ENCODE measurements at places on chromosomes 7 and 10.
A peak's percentile ranks its signal among the peaks of the same experiment; 100 is the strongest.

GRCh38 chr7:20424500-20424899 is 93.8 kb downstream of the ITGB8 start:
- DNase-seq: no peak

GRCh38 chr7:95925971-95926370 is 153.6 kb downstream of the DYNC1I1 start:
- DNase-seq: no peak

- DNase-seq: no peak
Observed at GRCh38 chr7:90584378-90584777, 11.7 kb upstream of the CDK14 start.

- DNase-seq: no peak
Observed at GRCh38 chr7:66418537-66418936, 210.1 kb upstream of the KCTD7 start.

- no peak for DNase-seq
Observed at GRCh38 chr7:148664324-148664723, 34.4 kb upstream of the CUL1 start.

- no peak for DNase-seq
Observed at GRCh38 chr10:60778971-60779796, 906 bp downstream of the CDK1 start.

DNA sequence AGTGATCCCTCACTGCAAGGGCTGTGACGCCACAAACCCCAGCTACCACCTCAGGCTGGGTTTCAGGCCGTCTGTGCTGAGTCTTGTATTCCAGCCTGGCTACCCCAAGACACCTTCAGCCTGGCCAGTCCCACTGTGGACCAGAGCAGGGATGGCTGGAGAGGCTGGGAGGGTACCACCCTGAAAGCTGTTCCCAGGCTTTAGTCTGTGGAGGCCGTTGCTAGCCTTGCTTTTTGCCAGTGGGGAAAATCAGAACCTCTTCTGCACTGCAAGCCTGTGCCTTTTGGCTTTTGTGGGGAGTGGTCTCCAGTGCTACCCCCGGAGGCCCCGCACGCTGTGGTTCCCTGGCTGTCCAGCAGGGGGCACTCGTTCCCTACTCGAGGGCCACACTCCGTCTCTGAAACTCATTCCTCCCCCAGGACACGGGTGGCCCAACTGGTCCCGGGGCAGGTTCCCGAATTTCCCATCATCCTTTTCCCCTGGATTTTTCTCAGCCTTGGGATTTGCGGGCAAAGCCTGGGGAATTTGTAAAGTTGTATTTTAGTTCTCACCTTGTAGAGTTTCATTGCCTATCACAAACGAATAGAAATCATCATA is 128.4 kb upstream of the BTBD16 start:
- DNase-seq: no peak

DNA sequence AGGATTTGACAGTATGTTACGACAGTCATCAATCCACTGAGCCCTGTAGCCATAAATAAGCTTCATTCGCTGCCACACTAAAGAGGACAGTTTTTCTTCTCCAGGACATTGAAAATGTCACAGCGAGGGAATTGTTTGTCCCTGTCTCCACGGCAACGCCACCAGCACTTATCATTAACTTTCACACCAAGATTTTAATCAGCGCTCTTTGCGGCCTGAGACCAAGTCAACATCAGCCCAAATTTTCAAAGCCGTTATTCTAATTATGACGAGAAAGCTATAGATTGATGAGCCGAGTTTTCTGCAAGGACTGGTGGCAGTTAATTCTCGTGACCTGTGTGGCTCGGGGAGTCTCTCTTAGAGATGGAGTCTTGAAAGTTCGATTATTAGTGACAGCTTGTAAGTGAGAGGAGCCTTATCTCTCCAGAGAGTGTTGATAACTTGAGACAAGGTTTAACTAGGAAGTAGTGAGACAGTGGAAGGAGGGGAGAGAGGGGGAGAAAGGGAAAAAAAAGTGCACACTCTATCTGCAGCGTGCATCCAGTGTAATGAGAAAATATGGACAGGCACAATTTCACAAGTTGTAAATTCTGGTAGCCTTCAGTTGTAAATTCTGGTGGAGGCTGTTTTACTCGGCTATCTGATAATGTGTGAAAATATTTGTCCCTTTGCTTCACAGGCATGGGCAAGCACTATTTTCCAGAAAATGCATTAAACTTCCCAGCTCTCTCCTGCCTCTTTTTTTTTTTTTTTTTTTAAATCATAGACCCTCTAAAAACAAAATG is 473.3 kb downstream of the LRMDA start:
- peak; percentile 44 for DNase-seq

GRCh38 chr7:75900617-75901315 is 14.2 kb upstream of the POR start:
- DNase-seq: no peak

- DNase-seq: no peak
Observed at GRCh38 chr7:94973844-94974243, 66.5 kb downstream of the PPP1R9A start.

GRCh38 chr10:73647211-73647874 is 6.1 kb upstream of the MYOZ1 start:
- DNase-seq: no peak

DNA sequence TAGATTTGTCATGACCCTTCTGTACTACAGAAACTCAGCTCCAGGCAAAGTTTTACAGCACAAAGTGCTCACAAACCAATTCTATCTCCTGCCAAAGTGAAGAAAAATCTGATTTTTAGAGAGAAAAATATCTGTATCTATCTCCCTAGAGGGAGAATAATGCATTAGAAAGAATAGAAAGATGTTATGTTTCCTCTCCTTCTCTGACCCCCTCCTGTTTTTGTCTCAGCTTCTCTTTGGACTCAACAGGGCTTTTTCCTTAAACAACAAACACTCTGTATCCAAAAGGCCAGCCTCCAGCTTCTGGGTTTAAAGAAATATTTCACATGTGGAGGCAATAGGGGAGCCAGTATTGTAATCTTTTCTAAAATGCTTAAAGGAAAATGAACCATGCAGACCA is 627.4 kb downstream of the REEP3 start:
- no peak for DNase-seq

DNA sequence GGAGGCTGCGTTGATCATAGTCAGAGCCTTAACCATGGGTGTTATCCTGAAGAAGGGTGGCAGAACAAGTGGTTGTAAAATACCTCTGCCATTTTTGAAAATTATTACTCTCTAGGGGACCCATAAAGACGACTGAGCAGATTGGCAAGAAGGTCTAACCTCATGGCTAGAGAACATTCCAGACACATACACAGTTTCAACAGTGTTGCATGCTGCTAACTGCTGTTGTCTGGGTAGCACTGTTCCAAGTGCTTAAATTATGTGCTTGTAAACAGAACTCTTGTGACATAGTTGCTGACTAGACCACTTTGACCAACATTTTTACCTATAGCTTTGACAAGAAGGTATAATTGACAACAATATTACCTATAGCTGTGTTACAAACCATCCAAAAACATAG is 46.1 kb upstream of the FOXP2 start:
- DNase-seq: no peak

DNA sequence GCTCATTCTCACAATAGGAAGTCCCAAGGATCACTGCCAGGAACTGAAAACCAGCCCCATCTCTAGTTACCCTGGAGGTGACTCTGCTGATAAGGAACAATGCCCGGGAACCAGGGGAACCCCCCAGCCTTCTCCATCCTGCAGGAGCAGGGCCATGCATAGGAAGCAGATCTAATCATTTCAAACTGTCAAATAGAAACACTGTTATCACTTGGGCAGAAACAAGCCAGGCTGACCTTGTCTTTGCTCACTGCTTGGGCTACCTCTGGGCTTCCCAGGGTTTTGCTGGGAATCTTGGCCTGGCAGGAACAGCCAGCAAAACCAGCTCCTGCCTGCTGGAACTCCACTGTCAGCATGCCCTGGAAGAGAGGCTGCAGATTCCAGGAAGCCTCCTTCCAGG is 114.1 kb downstream of the RNF216 start:
- DNase-seq: no peak

DNA sequence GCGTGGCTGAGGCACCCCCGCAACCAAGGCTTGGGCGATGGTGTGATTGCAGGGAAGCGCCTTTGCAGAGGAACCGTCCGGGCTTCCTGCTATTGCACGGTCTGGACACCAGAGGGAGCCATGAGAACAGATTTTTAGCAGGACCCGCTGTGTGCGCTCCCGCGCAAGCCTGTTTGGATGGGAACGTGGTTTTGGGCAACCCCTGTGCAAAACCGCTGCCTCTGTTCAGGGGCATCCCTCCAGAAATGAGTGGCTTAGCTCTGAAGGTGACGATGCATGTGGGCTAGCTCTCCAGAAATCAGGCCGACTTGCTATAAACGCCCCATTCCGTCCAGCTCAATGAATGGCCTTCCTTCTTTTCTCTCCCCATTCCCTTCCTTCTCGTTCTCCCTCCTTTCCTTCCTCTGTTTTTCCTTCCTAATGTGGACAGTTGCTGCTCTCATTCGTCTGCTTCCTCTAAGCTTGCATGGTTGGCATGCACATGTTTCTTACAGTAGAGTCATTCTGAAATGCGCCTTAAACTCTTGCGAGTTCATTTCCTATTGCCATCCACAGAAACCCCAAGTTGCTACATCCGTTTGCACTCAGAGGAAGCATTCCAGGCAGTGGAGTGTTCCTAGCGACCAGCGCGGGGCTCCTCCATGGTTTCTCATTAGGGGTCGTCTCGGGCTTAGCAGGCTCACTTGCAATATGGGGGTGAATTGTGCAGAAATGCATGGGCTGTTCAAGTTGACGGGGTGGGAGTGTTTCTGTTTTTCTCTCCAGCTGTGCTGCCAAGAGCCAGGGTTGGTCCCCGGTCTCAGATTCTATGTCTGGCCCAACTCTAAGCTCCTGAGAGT is 302.5 kb upstream of the GALNT17 start:
- peak; percentile 2 for DNase-seq

- DNase-seq: no peak
Observed at GRCh38 chr10:114523876-114524275, 119.6 kb upstream of the AFAP1L2 start.

GRCh38 chr7:107277331-107277730 is 108.5 kb downstream of the HBP1 start:
- DNase-seq: peak; percentile 12

DNA sequence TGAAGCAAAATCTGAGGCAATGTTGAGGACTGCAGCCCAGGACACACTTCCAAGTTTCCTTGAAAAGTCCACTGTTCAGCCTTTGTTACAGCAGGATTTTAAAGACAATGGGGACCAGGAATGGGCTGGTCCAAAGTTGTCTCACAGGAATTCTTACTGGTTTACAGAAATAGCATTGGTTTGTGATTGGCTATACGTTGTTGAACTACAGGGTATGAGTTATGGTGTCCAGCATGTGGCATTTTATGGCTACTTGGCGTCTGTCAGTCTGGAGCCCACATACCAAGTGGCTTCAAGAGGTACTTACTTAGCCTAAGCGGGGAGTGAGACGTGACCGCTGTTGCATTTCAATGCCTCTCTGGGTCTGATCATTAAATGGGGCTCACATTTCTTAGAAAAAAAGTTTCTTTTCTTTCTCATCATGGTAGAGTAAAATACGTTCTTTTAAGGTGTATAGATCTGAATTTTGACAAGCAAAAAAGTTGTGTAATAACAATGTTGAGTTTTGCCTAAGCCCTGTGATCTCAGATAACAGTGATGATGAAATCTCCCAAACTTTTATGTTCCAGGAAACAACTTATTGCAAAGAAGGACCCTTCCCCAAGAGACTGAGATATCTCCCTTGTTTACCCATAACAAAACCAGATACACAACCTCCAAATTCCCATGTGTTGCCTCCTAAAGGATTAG is 100.0 kb upstream of the TRIM24 start:
- DNase-seq: no peak

DNA sequence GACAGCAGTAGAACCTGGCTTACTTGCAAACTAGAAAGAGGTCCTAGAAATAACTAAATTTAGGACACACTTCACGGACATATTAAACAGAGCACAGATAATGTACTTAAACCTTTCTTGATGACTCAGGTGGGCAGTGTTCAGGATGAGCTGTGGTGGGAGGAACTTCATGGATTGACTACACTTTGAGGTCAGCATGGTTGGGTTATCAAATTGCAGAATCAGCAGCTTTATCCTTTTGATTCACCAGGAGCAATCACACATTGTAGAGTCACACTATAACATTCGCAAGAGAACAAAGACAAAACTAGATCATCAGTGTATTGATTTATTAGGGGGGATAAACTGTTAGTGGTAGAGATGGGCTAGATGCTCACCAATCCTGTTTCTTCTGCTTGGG is 38.6 kb upstream of the AGK start:
- no peak for DNase-seq

- DNase-seq: no peak
Observed at GRCh38 chr10:69630651-69631400, 779 bp downstream of the FAM241B start.

GRCh38 chr7:80488851-80489370 is 23.0 kb downstream of the GNAT3 start:
- DNase-seq: no peak

DNA sequence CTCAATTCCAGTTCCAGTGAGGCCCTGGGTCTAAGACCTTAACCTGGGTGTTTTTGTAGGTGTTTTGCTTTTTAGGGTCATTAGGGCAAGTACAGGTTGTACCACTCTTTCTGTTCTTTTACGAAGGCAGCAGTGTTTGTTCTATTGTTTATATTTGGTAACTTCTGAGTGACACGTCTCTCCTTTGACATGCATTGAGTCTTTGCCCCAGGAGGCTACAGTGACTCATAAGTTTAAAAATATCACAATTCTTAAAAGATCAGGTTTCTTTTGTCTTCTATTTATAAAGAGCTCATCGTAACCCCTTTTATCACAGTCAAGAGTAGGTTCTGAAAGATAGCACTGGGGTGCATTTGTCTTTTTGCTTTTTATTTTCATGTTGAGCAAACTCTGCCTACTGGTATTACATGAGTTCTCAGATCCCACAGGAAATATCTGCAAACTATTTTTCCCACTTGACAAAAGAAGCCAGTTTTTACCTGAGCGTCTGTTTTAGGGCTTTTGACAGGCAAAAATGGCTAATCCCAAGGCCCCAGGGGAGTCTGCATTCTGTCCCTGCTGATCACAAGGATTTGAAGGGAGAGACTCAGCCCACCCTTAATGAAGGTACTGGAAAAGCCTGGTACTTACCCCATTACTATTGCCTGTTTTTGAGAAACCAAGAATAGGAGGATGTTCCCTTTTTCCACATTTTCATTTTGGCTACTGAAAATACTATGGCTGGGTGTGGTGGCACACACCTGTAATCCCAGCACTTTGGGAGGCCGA is 7.9 kb downstream of the NUDT13 start:
- no peak for DNase-seq

- DNase-seq: no peak
Observed at GRCh38 chr10:644076-644942, 45.2 kb downstream of the DIP2C start.

GRCh38 chr10:116241642-116242410 is 31.2 kb downstream of the GFRA1 start:
- no peak for DNase-seq

Measured in NCI-H526 treated with DMSO at 0.1 percent for 48 hours (cell line).